ENCODE measurements at places on chromosomes 1 and 21.
A peak's percentile ranks its signal among the peaks of the same experiment; 100 is the strongest.

DNA sequence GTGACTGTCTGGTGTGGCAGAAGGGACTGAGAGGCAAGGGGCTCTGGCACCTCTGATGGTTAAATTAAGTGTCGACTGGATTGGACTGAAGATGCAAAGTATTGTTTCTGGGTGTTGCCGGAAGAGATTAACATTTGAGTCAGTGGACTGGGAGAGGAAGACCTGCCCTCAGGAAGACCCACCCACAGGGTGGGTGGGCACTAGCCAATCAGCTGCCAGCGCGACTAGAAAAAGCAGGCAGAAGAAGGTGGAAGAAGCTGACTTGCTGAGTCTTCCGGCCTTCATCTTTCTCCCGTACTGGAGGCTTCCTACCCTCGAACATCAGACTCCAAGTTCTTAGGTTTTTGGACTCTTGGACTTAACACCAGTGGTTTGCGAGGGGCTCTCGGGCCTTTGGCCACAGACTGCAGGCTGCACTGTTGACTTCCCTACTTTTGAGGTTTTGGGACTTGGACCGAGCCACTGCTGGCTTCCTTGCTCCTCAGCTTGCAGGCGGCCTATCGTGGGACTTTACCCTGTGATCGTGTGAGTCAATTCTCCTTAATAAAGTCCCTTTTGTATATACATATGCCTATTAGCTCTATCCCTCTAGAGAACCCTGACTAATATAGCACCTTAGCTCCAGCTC is 79.6 kb downstream of the KAZN start:
- no peak for DNase-seq

GRCh38 chr1:107963601-107964335 is 1.2 kb downstream of the VAV3 start:
- DNase-seq, result peak; percentile 18

DNA sequence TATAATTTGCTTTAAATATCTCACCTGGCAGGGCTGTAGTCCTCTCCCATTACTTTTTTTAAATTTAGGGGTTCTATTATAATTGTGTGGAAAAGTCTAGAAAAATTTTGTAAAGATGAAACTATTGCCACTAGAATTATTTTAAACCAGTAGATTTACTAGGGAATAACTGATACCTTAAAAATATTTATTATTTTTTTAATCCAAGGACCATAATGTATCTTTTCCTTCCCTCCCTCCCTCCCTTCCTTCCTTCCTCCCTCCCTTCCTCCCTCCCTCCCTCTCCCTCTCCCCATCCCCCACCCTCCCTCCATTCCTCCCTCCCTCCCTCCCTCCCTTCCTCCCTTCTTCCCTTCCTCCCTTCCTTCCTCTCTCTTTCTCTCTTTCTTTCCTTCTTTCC is 90.5 kb downstream of the DNM3 start:
- no peak for DNase-seq

DNA sequence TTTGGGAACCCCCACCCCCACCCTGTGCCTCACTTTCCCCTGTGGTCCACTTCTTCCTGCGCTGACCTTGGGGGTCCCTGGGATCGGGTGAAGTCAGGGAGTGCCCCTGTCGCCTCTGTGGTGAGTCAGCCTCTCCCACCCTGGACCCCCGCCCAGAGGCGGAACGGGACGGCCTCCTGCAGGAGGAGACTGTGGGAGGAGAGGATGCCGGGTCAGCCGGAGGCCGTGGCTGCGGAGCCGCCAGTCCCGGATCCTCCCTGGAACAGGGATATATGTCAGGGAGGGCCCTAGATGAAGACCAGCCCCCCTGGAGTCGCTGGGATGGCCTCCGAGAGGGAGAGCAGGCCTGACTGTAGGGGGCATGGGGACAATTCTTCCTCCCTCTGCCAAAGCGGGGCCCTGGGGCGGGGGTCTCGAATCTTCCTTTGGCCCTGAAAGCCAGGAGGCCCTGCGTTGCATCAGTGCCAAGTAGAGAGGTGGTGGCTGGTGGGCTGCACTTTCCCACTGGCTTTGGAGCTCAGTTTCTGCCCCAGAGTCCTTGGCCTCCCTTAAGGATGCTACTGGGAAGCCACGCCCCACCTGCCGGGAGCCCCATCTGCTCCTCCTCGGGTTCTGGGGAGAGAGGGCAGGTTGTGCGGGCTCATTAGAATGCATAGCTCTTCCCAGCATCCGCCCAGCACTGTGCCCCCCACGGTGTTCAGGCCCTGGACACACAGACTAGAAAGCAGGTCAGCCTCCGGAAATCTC is 930 bp downstream of the ARHGEF10L start:
- DNase-seq, result peak; percentile 57

Measured in AG10803 (cell line).